ENCODE measurements at places on chromosomes 2 and 18.
A peak's percentile ranks its signal among the peaks of the same experiment; 100 is the strongest.

DNA sequence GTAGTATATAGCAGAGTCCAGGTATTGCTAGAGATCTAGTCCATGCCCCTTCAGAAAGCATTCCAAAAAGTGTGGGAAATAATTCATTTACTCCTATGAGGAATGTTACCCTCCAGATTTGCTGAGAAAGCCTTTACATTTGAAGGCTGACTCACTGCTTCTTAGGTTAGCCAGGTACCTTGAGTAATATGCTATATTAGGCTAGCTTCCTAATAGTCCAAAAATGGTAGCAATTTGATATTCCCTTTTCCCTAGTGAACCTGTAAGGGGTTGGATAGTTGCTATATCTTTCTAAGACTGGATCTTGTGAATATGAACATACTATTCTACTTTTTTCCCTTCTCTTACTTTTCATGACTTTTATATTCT lies 63.6 kb downstream of the SPOPL start:
- H3K4me1 ChIP-seq, result no peaks in the 10 kb centered on the region
- no peak overlapping the region for H3K4me3 ChIP-seq
- no peak for DNase-seq
- no peak overlapping the region for H3K27ac ChIP-seq
- H3K36me3 ChIP-seq, result peaks cover 67% of the 10 kb centered on the region

GRCh38 chr2:55810622-55811020 lies 113.0 kb downstream of the EFEMP1 start:
- H3K4me3 ChIP-seq, result no peak overlapping the region
- no peak for DNase-seq
- no peaks in the 10 kb centered on the region for H3K4me1 ChIP-seq
- no peaks in the 10 kb centered on the region for H3K27me3 ChIP-seq
- no peak overlapping the region for H3K27ac ChIP-seq
- H3K36me3 ChIP-seq, result no peaks in the 10 kb centered on the region

GRCh38 chr18:77547757-77548156 lies 298.1 kb downstream of the GALR1 start:
- H3K27me3 ChIP-seq, result no peaks in the 10 kb centered on the region
- H3K36me3 ChIP-seq, result no peaks in the 10 kb centered on the region
- H3K4me3 ChIP-seq, result no peak overlapping the region
- H3K27ac ChIP-seq, result no peak overlapping the region

- no peak overlapping the region for H3K27ac ChIP-seq
- no peak for DNase-seq
- no peaks in the 10 kb centered on the region for H3K4me1 ChIP-seq
These were observed 164.7 kb downstream of the CCDC102B start for GRCh38 chr18:68962623-68963022.

DNA sequence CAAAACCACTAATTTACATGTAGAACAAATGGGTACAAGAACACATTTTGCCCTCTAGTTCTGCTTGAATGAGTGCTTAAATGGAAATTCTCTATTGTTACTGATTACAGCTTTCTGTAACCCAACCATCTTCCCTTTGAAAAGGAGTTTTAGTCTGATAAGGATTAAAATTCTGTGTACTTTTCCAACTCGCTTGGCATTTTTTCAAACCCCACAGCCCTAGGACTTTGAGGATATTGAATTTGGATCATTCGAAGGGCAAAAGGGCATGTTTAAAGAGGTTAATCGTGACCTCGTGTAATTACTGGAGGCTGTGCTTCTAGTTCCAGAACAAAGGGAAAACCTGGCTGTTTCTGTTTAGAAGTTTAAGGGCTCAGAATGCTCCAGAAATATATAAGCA lies 432.3 kb downstream of the PID1 start:
- H3K27ac ChIP-seq, result no peak overlapping the region
- H3K4me3 ChIP-seq, result no peak overlapping the region
- H3K36me3 ChIP-seq, result no peaks in the 10 kb centered on the region
- H3K4me1 ChIP-seq, result no peaks in the 10 kb centered on the region

- no peaks in the 10 kb centered on the region for H3K27me3 ChIP-seq
- peak; percentile 44 for DNase-seq
- H3K4me3 ChIP-seq, result no peak overlapping the region
- H3K36me3 ChIP-seq, result no peaks in the 10 kb centered on the region
These were observed 235.2 kb downstream of the GCA start for GRCh38 chr2:162579169-162579568.

DNA sequence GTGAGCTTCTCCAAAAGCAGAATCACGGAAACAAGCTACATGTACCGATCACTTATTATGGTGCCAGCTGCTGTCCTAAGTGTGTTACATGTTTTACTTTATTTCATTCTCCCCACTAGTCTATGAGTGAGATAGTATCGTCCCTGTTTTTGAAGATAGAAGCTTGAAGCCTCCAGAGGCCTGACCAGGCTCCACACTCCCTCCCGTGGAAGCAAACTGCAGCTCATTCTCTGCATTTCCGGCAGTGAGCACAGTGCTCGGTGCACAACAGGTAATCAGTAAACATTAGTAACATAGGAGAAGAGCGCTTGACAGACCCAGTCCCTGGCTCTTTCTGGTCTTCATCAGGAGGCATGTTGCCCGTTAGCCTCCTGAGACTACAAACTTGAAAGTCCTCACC lies 72.9 kb downstream of the ZBTB7C start:
- H3K36me3 ChIP-seq, result no peaks in the 10 kb centered on the region
- peaks cover 30% of the 10 kb centered on the region for H3K4me1 ChIP-seq
- no peaks in the 10 kb centered on the region for H3K27me3 ChIP-seq
- H3K4me3 ChIP-seq, result no peak overlapping the region

Measured in endodermal cell (in vitro differentiated cells).